ENCODE measurements at places on chromosomes 7 and 10.

DNA sequence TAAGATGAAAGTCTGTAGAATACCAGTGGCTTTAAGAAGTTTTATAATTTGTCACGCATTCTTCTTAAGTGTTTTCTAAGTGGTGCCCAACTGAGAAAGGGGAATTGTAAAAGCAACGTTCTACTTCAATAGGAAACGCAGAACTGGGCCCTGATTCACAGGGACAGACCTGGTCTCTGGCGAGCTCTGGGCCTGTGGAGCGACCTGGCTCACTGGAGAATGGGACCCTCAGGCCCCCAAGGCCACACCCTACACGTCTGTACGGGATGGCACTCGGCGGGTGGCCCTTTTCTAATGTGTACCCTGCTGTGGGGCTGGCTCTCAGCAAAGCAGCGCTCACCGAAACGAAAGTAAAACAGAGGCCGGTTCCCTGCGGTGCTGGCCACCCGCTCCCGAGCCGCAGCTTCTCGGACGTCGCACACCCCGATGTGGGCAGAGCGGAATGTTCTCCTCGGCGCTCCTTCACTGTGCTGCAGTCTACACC is 205.0 kb downstream of the DIP2C start:
- no peak for DNase-seq

DNA sequence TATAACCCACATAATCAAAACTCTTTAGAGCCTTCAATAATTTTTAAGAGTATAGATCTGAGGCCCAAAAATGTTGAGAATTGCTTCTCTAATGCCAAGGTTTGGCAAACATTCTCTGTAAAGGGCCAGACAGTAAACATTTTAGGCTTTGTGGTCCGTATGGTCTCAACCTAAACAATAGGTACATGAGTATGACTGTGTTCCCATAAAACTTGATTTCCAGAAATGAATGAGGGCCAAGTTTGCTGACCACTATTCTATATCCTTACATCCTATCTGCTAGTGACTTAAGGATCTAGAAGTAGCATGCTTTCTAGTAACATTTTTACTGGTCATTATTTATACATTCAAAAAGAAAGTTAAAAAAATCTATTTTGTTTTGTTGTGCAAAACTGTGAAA is 58.9 kb downstream of the MPP7 start:
- DNase-seq = no peak

DNA sequence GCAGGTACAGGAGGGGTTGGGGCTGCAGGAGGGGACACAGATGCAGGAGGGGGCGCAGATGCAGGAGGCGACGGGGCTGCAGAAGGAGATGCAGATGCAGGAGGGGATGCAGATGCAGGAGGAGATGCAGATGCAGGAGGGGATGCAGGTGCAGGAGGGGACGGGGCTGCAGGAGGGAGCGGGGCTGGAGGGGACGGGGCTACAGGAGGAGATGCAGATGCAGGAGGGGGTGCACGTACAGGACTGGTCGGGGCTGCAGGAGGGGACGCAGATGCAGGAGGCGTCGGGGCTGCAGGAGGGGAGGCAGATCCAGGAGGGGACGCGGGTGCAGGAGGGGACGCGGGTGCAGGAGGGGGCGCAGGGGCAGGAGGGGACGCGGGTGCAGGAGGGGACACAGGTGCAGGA is 66.5 kb downstream of the VWA2 start:
- DNase-seq = no peak

- no peak for DNase-seq
Measured at GRCh38 chr7:27148756-27149641, 1.4 kb upstream of the HOXA6 start.

DNA sequence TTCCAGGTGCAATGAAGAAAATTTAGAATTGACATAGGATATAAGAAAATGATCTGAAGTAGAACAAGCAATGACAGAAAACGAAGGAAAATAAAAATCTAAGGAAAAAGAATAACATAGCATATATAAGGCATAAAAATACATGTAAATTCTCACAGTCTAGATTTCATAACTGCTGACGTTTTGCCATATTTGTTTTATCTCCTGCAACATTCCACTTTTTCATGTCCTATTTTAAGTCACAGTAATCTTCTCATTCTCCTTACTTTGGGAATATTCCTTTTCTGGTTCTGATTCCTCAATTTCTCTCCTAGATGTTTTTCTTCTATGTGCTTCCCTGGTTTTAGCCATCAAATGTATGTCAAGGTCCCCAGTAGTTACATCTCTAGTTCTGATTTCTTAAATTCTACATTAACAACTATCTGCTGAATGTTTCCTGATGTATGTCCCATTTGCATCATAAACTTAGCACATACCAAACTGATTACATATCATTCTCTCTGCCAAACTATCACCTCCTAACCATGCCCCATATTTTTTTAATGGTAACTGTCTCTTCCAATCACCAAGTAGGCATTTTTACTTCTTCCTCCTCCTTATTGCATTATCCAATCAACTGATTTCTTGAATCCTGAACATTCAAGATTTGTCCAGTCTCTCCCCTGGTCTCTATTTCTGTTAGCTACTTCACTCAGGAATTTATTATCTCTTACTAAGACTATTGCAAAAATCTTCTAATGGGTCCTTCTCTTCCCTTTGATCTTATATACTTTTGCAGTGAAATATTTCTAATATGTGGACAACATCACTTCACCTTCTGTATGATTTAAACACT is 171.3 kb downstream of the DNAJC1 start:
- no peak for DNase-seq

DNA sequence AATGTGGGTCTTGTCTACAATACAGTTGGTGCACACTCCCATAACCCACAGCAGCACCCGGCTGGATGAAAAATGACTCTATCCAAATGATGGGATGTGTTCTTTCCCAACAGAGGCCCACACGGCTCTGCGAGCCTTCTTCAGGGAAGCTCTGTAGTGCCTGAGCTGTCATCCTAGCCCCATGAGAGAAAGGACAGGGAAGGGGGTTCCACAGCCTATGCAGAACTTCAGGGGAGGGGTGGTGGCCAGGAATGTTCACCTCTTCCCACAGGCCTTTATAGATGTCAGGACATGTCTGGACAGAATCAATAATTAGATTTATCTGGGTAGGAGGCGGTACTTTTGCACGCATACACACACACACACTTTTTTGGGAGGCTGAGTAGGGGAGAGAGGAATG is 109.0 kb downstream of the JCAD start:
- DNase-seq = no peak

DNA sequence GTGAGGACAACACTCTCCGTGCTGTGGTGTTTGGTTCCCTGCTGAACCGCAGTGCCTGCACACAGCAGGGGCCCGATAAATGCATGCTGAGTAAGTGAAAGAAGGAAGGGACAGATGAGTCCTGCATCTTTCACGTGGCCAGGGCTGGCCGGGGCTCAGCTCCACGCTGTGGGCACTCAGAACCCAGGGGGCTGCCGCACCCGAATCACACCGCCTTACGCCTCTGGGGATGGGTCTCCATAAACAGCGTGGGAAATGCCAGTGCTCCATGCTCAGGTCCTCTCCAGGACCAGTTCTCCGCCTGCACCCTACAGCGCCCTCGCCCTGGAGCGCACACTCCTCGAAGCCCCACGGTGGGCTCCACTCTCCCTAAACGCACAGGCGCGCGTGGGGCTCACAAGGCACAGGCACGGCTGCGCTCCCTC is 38.1 kb downstream of the RASGEF1A start:
- no peak for DNase-seq

GRCh38 chr10:3478153-3478552 is 305.6 kb upstream of the PITRM1 start:
- DNase-seq = no peak

GRCh38 chr10:111698711-111699110 is 484.9 kb downstream of the GPAM start:
- DNase-seq = no peak

DNA sequence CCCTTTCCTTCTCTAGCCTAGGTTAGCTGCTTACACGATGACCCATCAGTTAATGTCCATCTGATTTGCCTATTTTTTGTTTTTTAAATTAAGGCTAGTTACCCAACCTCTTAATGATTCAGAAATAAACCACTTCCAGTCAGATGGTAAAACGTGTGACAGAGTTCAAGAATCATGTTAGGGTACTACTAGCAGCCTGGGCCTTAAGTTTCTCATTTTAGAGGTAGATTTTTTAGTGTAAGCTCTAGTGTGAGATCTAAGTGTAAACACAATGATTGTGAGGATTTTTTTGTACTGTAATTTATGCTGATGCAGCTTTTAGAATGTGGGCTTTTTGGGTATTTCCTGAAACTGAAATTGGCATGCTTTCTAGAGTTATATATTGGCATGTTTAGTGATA is 130.0 kb downstream of the CDK14 start:
- DNase-seq = no peak

DNA sequence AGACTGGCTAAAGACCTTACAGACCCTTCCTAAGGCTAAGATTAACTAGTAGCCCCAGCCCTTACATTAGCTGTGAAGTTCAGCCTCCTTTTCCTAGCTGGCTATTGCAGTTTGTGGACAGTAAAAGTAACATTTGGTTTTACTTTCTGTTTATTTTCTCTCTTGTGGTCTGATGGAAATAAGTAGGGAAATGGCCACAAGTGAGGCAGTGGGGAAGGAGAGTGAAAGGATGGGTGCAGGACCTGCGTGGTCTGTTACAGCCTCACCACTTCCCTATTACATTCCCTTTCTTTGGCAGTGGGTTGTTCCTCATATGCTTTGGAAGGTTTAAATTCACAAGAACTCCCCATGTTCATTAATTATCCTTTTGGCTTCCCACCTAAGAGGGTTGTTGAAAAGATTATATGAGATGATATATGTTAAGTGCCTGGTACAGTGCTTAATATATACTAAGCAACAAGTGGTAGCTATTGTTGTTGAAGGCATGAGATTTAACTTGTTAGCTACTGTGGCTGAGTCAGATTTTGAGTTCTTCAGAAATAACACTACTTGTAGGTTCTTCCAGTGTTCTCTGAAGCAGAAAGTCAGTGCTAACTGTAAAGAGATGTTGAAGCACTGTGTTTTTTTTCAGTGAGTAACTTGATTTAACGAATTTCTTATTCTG is 181.7 kb downstream of the ST7 start:
- no peak for DNase-seq

DNA sequence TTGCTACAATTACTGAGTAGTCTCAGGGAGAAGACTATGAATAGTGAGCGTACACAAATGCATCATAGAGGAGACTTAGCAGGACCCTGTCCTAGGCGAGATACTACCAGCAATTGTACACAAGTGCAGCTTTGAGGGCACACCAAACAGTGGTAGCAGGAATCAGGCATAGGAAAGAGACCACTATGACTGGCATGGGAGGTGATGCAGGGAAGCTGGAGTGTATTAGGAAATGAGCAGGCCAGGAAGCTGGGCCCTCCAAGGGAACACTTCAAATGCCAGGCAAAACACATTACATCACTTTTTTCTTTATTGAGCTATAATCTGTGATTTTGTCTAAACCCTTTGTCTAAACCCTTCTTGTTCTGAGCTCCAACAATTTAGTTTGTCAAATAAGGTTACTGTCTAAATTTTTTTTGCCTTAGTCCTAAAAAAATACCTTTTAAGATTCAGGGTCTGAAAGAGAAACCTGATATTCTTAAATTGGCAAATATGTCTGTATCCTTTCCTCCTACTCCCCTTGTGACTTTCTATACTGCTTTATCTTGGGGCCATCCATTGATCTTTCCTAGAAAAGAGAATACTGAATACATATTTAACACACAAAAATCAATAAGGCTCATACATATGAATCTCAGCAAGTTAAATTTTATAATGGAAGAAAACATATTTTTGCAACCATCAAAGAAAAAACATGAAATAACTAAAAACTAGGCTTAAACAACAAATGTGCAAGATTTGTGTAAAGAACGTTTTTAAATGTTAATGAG is 193.8 kb upstream of the PHYHIPL start:
- no peak for DNase-seq

- DNase-seq = no peak
Measured at GRCh38 chr7:141340991-141341390, 210.2 kb upstream of the AGK start.

DNA sequence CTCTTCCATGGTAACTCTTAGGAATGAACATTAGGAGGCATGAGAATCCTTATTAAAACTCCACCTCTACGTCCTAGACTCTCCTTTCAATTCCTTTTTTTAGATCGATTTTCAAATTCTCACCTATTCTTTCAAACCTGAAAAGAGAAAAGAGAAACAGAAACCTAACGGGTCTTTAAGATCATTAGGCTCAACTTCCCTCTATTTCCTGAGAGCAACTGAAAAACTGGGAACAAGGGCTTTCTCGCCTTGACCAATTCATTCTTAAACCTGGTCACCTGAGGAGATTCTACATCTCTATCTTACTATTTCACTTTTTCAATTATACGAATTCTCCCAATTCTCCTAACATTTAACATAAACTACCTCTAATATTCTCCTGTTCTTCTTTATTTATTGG is 2.8 kb downstream of the TFEC start:
- DNase-seq = no peak

DNA sequence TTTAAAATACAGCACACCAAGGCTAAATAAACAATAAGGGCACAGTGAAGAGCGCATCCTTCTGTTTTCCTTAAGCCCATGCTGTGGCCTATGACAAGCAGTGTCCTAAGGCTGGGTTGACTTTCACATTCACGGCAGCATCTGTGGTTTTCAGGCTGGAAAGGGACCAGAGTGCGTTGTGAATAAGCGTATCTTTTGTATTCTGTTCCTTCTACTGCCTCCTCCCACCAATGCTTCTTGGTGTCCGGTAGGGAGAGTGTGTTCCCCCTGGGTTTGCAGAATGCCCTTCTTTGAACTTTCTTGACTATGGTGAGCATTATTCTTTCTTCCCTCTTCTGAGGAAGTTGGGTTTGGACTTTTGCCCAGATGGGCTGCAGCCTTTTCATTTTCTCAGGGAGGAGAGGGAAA is 73.6 kb downstream of the ABCA13 start:
- DNase-seq = no peak

- DNase-seq = no peak
Measured at GRCh38 chr10:34320265-34320664, 494.8 kb downstream of the PARD3 start.

- no peak for DNase-seq
Measured at GRCh38 chr7:87091487-87092066, 32.1 kb upstream of the ELAPOR2 start.

- no peak for DNase-seq
Measured at GRCh38 chr10:12701696-12702095, 299.8 kb downstream of the CCDC3 start.

- no peak for DNase-seq
Measured at GRCh38 chr10:81949283-81949682, 74.3 kb downstream of the NRG3 start.

DNA sequence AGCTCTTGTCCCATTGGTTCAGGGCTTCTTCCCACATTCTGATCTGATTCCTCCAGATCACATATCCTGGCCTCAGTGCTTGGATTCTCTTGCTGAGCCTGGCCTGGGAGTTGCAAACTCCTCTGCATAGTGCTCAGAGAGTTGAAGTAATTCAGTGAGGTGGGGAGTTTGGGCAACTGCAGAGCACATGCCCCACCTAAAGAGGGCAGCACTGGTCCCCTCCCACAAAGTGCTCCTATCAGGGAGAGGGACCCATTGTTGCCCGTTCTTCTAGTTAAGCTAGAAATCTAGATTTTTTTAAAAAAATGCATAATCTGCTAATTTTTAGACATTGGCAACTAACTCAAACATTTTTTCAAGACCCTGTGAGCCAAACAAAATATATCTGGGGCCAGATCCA is 45.1 kb downstream of the CHN2 start:
- DNase-seq = no peak

- no peak for DNase-seq
Measured at GRCh38 chr10:124565565-124566221, 104.1 kb downstream of the LHPP start.

Measured in stimulated activated CD8-positive, alpha-beta memory T cell treated with anti-CD3 and anti-CD28 coated beads, Interleukin-15, amount 100 ng/mL, for 48 hours (primary cell).